ENCODE measurements at places on chromosomes 4 and X. TPM values are rescaled to one million over a fixed set of nuclear protein-coding genes. Genes with fewer than 3 reads are reported as not detected.

GRCh38 chr4:152927737-152928136, 8.4 kb upstream of the FHDC1 start:
- no peak for DNase-seq

- no peak for DNase-seq
Observed at GRCh38 chr4:180550106-180550505, 1693.1 kb upstream of the TENM3 start.

DNA sequence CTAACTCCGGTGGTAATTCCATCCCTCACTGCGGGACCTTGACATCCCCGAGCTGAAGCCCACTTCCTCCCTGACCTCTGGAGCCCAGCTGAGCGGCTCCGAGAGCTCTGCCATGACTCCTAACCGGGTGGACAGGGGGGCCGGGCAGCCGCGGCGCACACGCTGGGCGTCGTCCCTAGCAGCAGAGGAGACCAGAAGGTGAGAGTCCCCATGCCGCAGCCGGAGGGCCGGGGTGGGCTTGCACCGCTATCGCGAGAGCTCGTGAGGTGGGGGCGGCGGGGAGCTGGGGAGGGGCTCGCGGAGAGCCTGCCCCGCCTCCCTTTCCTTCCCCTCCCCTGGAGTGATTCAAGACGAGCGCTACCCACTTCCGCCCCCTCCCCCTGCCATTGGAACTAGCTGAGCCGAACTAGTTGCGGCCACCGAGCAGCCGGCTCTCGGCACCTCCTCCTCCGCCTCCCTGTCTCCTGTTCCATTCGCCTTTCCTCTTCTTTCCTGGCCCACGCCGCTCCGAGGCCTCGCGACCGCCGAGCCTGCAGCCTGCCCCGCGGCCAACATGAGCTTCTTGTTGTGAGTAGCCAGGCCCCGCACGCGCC, at the start of gene MOB1B:
TSS of gene MOB1B (plus strand) at position 386 of the 593 bp plus-strand sequence. CDS start at position 554, 168 bp downstream.
- DNase-seq: peak; percentile 78

- DNase-seq: peak; percentile 46
Observed at GRCh38 chrX:153539171-153539978, 21.9 kb downstream of the ATP2B3 start.

Gene LRIT3
- total RNA-seq: not detected

- DNase-seq: no peak
Observed at GRCh38 chrX:28552322-28552721, 34.9 kb upstream of the IL1RAPL1 start.

GRCh38 chrX:139933904-139934303, 1.1 kb upstream of the ATP11C start:
- DNase-seq: no peak

- no peak for DNase-seq
Observed at GRCh38 chrX:19810802-19811201, 76.6 kb downstream of the SH3KBP1 start.

DNA sequence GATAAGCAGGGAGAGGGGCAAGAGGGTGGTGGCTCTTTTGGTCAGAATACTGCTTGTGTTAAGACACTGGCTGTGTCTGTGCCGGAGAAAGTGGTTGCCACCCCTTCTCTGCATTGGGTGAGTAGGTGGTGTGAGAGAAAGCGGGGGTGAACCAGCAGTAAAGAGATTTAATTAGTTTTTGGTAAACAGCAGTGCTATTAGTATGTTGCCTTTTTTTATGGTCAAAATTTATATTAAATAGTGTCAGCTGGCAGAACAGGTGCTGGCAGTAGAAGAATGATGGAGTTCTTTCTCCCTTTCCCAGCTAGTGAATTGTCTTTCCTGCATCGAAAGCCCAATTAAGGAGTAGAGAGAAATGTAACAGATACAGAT, 181.6 kb downstream of the LARP7 start:
- no peak for DNase-seq

DNA sequence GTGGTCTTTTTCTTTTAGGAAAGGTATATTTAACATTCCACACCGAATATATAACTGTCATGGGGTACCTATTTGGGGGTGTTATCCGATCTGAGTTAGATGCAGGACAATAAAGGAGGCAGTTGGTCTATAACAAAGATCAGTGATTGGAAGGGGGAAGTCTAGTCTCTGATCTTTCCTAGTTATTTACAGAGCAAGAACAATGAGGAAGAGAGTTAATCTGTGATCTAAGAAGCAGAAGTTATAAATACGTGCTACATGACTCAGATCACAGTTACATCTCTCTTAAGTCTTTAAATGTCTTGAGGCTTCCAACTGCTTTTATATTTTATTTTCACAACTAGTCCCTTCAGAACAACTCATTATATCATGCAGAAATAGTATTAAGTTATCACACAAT, 33.2 kb upstream of the ARMCX4 start:
- no peak for DNase-seq

DNA sequence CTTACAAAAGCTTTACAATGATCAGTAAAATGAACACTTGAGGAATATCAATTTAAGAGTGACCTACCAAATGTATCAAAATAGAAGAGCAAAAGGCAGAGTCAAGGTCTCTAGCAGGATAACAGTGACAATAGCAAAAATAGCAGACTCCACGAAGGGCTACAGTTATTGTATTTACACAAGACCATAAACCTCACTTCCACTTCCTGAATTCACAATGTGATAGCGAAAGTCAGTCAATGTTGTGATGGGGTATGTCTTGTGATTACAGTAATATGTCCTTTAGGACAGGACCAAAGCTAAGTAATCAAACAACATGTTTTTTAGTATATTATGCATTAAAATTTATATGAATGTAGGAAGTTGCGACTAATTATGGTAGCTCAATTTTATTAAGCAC, 139.6 kb downstream of the IQCM start:
- DNase-seq: no peak

GRCh38 chr4:24473309-24473721, 111.0 kb downstream of the DHX15 start:
- DNase-seq: no peak

GRCh38 chrX:72254816-72255215, 16.0 kb upstream of the ERCC6L start:
- no peak for DNase-seq

Gene CLDN34
- total RNA-seq: not detected

GRCh38 chr4:39947417-39947816, 30.3 kb downstream of the PDS5A start:
- no peak for DNase-seq

Gene ANXA3
- total RNA-seq: 64.7 TPM

Gene CFAP299
- not detected for total RNA-seq

GRCh38 chr4:57499786-57500185, 389.6 kb upstream of the IGFBP7 start:
- peak; percentile 43 for DNase-seq

DNA sequence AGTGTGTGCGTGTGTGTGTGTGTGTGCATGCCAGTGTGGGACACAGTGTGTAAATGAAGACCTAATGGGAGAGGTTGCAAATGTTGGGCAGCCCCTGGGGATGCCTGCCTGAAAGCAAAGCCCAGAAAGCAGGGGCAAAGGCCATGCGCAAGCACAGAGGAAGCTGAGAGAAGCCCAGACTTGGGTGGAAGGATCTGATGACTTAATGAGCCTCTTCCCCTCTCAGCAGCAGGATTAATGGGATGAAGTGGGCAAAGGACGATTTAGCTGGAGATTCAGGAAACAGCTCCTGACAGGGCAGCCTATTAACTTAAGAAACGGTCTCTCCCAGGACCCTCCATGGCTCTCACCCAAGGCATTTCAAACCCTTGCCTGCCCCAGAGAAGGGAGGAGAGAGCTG, 107.3 kb downstream of the EFNB1 start:
- no peak for DNase-seq

Gene FUNDC2
- 57.0 TPM for total RNA-seq

Gene HSFX1
- total RNA-seq: not detected

DNA sequence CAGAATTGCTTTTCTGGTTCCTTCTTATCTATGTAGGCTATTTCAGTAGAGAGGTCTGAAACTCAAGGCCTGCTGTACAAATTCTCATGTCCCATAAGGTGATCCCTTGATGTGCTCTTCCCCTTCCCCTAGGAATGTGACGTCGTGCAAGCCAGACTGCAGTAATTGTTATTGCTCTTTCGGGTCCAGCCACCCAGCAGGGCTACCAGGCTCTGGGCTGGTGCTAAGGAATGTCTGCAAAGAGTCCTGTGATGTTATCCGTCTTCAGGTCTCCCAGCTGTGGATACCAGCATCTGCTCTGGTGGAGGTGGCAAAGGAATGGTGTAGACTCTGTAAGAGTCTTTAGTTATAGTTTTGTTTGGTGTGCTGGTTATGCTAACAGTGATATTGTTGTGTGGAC, 378.7 kb downstream of the C4orf33 start:
- DNase-seq: no peak

Gene RHOXF2B
- total RNA-seq: not detected

DNA sequence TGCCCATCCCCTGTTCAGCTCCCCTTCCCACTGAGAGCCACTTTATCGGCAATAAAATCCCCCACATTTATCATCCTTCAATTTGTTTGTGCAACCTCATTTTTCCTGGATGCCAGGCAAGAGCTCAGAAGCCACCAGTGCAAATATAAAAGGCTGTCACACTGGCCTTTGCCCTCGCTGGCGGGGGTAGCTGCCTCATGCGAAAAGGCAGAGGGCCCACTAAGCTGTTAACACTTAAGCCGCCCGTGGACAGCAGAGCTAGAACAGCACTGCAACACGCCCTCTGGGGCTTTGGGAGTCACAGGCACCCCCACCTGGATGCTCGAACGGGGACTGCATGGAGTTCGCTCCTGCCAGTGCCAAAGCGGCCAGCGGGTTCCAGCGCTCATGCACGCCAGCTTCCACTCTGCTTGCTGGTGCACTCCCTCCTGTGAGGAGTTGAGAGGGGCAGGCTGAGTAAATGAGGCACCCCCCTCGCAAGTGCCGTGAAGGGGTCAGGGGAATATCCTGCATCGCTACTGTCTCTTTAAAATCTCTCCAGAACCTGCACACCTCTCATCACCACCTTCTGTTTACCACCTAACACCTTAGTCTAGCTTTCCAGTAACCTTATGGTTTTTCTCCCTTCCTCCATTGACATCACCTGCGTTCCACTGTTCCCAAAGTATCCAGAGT, 99.5 kb downstream of the SORBS2 start:
- no peak for DNase-seq

Gene NLGN4X
- total RNA-seq: 36.6 TPM

GRCh38 chr4:100848841-100849240, 331.0 kb upstream of the EMCN start:
- DNase-seq: no peak

Gene ANOS1
- total RNA-seq: 7.2 TPM

- DNase-seq: no peak
Observed at GRCh38 chrX:134020910-134021309, 35.5 kb upstream of the GPC3 start.

DNA sequence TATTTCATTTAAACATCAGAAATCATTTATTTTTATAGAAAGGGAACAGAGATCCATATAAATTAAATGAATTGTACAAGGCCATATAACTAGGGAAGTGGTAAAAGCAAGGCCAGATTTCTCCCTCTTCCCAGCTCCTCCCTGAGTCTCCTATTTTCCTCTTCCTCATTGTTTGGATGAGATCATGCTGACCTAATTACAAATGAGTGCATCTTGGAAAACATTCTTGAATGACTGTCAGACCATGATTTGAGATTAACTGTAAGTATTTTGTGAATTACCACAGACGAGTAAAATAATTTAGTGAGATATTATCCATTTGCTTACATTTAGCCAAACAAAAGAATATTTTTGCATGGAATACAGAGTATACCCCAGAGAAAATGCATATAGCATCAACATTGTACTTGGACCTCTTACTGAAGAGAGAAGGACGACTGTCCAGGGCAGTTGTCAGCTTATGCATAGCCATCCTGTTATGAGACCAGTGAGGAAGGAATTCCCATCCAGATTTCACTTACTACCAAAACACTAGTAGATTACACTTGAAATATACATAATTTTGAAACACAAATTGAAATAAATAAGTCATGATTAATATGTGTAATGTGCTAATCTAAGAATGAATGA, 47.3 kb downstream of the SLAIN2 start:
- peak; percentile 3 for DNase-seq

Gene GLRA2
- total RNA-seq: 1.3 TPM

DNA sequence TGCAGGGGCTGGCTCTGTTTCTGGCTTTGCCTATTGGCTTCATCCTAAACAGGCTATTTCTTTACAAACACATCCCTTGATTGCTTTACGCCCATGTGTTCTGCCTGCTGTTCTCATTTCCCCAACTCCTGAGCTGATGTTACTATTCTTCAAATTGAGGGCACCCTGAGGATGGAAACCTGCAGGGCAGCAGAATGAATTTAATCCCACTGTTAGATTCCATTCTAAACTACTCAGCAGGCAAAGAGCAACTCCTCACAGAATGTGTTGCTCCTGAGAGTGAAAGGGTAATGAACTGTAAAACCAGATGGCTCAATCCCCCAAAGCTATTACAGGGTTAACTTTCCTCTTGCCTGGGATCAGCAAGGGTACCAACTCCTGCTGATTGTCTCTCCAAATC, 75.7 kb downstream of the ANKRD50 start:
- DNase-seq: peak; percentile 21

DNA sequence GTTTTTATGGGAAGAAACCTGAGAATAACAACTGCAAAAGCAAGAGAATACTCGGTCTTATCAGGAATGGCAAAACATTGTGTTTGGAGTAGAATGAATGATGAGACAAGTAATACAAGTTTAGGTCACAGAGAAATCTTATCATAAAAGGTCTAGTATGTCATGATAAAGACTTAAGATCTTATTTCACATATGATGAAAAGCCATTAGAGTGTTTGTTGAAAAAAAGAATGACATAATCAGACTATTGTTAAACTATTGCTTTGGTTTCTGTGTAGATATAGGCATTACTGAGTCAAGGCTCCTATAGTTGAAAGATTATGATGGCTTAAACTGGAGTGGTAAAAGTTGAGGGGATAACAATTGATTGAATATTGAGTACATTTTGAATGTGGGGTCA, 603.6 kb downstream of the CCSER1 start:
- no peak for DNase-seq

DNA sequence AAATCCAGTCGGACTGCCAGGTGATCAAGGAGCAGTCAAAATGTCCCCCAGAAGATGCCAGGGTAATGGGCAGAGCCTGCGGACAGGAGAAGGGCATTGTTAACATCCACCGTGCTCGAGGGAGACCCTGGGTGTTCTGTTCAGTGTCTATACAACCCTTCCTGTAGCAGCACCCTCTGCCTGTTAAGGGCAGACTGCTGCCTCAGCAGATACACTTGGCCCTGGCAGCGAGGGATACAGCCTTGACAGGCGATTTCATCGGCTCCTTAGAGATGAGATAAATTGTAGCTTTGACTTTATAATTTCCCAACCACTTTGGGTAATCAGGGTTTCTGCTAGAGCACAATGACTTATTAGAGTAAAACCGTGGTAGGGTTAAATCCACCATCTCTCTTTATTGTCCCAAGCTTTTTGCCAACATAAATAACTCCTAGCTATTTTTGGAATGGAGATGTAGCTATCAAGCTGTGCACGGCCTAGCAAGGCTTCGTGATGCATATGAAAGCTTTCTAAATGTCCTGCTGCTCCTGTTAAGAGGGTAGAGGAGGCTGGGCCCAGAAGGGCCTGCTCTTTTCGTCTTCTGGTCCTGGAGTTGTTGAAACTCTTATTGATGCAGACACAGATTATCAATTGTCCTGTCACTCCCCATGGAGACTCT, 195.9 kb downstream of the CPEB2 start:
- DNase-seq: no peak

All from Caki2 (cell line).